ENCODE measurements at places on chromosomes 5 and 9.

DNA sequence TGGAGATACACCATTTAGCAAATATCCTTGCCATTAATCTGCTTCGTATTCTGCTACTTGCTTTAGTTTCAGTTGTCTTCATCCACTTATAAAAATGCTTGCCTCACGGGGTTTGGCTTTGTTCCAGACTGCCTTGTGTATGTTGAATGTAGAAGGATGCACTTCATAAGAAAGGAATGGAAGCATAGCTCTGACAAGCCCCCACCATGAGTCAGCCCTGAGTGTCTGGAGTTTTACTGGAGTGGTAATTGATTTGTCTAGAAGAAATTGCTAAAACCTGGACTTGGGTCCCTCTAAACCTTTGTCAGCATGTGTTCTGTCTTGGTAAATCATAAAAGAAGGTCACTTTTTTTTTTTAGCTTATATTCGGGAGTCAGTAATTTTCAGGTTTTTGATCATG lies 4.6 kb downstream of the TEX48 start:
- DNase-seq, result no peak

DNA sequence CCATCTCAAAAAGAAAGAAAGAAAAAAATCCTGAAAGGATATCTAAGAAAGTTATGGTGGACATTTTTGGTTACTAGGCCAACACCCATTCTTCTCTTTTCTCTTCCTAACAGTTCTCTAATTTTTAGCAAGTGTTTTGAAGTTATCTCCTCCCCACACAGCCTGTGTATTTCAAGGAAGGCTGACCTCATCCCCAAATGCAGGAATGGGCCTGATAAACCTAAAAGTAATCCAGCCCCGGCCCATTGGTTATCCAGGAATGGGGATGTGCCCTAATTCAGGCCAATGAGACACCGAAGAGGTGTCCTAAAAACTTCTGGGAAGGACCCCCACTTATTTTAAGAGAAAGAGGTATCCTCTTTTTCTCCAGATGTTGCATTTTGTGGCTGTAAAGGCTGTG lies 46.6 kb downstream of the F2R start:
- no peak for DNase-seq

- no peak for DNase-seq
Measured at GRCh38 chr9:136784997-136785361, 6.2 kb upstream of the TMEM141 start.

GRCh38 chr9:30935730-30936129 lies 1448.7 kb upstream of the ACO1 start:
- DNase-seq, result no peak

GRCh38 chr9:746661-747434 lies 94.6 kb upstream of the DMRT1 start:
- DNase-seq, result no peak

DNA sequence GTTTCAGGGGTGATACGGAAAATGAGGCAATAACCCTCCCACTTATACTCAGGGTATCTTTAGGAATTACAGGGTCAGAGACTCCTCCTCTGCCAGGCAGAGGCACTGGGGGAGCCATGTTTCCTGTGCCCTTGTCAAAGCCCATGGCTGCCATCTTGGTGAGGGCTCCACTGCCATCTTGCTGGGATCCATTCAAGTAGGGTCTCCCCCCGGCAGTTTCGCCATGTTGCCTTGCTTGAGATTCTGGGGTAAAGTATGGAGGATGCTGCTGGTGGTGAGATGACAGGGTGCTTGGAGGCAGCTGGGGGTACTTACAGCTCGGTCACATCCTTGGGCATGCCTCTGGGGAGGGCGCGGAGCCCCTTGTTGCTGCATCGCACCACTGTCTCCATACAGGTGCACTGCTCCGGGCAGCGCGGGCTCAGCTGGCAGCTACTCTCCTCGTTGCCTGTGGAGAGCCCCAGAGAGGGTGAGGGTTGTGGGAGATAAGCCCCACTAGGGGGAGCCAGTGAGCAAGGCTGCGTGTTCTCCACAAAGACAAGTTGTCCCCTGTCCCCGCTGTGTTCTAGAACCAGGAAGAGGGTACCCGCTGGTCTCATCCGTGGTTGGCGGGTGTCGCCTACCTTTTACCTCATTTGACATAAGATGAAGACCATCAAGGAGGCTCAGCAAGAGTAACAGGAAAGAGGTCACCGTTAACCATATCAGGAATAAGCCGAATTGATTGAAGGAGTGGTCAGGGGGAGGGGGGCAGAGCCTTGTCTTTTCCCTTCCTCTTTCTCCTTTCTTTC lies 169.0 kb upstream of the PANK3 start:
- DNase-seq, result peak; percentile 43

DNA sequence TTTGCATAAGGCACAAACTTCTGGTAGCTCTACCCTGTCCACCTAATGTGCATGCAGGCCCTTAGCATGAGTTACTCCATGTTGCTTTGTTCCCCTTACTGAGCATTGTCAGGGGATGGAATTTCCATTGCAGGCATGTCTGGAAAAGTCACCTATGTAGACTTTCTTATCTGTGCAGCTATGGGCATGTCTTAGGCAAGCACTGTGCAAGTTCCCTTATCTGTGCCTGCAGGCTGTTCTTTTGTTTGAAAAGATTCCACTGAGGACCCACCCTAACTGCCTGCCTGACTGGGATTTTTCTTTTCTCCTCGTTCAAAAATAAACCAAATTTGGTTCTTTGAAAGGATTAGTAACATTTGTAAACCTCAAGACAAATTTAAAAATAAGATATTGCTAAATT lies 587.0 kb downstream of the CDH18 start:
- no peak for DNase-seq

DNA sequence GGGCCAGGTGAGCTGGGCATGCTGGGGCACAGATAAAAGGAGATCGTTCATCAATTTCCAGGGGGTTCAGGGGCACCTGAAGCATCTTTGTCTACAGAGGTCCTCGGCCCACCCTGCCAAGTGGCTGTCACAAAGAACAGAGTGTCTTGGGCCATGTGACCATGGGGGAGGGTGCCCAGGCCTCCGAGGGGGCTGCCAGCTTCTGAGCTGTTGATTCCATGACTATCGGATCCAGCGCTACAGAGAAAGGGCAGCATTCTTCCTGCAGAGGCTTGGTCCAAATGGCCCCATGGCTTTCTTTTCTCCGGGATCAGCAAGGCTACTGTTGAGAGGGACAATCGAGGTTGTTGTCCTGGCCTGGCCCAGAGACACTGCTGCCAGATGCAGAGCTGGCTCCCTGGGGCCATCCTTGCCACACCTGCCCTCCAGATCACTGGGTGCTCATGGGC lies 289.2 kb downstream of the ZSWIM6 start:
- DNase-seq, result no peak
